ENCODE measurements at places on chromosomes 2 and 18.

- DNase-seq, result no peak
Observed at GRCh38 chr2:203714112-203714511, 7.7 kb downstream of the CD28 start.

- no peak for DNase-seq
Observed at GRCh38 chr2:218437969-218438368, 19.0 kb downstream of the VIL1 start.

- no peak for DNase-seq
Observed at GRCh38 chr2:228999326-228999725, 271.8 kb downstream of the PID1 start.

- peak; percentile 41 for DNase-seq
Observed at GRCh38 chr2:10405448-10405847, 42.7 kb downstream of the ODC1 start.

GRCh38 chr2:241656190-241656741 lies 18.8 kb downstream of the ATG4B start:
- DNase-seq, result no peak

GRCh38 chr2:111897924-111898702 lies at the start of gene MERTK:
TSS of gene MERTK (plus strand) at chr2:111898607. CDS start at chr2:111898736, 129 bp downstream.
- no peak for DNase-seq

DNA sequence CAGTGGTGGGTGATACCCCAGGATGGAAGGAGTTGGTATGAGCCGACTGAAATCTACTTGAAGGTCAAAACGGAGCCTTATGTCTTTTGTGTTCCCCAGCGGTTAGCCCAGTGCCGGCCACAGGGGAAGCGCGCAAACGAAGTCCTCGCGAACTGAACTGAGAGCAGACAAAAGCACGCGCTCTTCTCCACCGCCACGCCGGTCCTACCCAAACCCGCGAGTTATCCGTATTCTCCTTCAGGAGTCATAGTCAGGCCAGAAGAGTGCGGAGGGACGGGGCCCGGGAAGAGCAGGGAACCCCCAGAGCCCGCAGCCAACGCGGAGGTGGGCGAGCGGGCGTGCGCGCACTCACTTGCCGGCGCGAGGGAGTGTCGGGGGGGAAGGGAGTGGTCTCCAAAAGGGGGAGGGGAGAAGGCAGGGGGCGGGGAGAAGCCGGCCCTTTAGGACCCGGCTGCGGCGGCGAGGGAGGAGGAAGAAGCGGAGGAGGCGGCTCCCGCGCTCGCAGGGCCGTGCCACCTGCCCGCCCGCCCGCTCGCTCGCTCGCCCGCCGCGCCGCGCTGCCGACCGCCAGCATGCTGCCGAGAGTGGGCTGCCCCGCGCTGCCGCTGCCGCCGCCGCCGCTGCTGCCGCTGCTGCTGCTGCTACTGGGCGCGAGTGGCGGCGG lies at the start of gene IGFBP2:
Gene IGFBP2 (plus strand): TSS at position 469 of the 664 bp plus-strand sequence. CDS start 104 bp downstream, at position 573.
- DNase-seq, result no peak

DNA sequence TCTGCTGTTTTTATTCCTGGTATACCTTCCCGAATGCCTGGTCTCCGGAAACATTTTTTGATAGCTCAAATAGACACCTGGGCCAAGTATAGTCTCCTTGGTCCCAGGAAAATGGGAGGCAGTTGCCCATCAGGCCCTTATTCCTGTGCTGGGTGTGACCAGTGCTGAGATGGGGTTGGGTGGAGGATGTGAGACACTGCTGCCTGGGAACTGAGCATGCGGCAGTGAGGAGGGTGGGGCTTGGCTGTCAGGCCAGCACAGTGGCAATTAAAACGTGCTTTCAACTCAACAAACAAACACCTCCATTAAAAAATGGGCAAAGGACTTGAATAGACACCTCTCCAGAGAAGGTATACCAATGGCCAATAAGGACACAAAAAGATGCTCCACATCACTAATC lies 12.5 kb downstream of the KLHL29 start:
- DNase-seq, result no peak

DNA sequence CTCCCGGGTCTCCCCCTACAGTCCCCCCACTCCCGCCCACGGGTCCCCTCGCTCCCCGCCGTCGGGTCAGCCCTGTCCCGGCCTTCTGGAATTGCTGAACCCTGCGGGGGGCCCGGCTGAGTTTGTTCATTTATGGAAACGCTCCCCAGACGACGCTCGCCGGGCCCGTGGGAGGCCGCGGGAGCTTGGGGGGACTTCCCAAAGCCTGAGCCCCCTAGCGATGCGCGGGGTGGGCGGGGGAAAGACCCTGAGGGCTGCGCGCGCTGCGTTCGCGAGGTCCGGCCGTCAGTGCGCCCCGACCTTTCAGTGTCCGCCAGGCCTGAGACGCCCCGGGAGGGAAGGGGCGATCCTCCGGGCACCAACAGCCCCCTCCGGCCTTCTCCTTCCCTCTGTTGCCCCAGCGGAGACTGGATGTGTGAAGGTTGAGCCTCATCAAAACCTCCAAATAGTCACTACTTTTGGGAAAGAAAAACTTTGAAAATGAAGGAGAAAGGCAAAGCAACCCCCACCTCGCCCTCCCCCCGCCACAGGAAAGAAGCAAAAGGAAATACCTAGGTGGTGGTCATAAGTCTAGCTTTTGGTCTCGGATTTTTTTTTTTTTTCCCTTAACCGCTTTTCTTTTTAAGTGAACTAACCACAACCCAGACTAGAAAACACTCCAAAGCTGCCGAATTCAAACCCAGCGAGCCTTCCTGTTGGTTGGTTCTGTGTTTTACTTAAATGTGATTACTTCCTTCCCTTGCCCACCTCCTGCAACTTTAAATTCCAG lies 509 bp upstream of the CYS1 start:
- DNase-seq, result no peak
